Hepatocyte (in vitro differentiated cells): ENCODE measurements at places on chromosomes 6 and 20. TPM values are rescaled to one million over a fixed set of nuclear protein-coding genes. Genes with fewer than 3 reads are reported as not detected.

- no peak for DNase-seq
Measured at GRCh38 chr6:65182681-65183080, 524.3 kb downstream of the EYS start.

GRCh38 chr6:2966347-2966746 lies 5.0 kb downstream of the SERPINB6 start:
- no peak for DNase-seq

GRCh38 chr6:97841763-97842162 lies 558.7 kb upstream of the MMS22L start:
- no peak for DNase-seq

- no peak for DNase-seq
Measured at GRCh38 chr6:6319952-6320811, at the start of gene F13A1. F13A1 (minus strand) TSS chr6:6320662; CDS start chr6:6318664, 1,998 bp downstream.

Gene CGA
- total RNA-seq = 35.5 and 43.8 TPM in 2 replicates

Gene PAK5
- 0.76 and 0.97 TPM in 2 replicates for total RNA-seq
